ENCODE measurements at places on chromosomes 7 and 10.

GRCh38 chr10:4515721-4516120 lies 310.3 kb upstream of the AKR1E2 start:
- DNase-seq, result no peak

DNA sequence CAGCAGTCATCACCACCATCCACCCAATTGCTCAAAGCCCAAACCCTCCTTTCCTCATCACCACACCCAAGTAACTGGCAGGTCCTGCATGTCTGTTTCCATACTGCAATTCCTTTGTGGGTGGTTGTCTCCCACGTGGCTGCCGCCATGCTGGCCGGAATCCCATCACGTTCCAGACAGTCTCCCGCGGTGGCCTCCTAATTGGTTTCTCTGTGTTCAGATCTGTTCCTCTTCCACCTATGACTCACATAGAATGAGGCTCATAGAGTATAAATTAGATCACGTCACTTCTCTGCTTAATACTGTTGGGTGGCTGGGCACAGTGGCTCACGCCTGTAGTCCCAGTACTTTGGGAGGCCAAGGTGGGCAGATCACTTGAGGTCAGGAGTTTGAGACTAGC lies 813.0 kb downstream of the TYW1 start:
- no peak for DNase-seq

DNA sequence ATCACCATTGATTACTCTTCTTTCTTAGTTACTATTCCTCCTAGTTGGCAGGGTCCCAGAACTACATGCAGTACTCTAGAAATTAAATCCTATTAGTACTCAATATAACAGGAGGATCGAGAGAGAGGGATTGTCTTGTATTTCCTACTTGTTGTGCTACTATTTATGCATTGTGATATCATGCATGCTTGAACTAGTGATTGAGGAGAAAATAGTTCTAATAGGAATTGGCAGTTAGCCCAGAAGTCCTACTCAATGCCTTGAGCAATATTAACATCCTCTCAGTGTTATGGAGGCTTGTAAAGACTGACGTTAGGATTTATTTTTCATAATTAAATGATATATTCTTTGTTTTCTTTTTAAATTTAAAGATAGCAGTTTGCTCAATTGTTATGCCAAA lies 67.4 kb downstream of the FOXP2 start:
- no peak for DNase-seq

DNA sequence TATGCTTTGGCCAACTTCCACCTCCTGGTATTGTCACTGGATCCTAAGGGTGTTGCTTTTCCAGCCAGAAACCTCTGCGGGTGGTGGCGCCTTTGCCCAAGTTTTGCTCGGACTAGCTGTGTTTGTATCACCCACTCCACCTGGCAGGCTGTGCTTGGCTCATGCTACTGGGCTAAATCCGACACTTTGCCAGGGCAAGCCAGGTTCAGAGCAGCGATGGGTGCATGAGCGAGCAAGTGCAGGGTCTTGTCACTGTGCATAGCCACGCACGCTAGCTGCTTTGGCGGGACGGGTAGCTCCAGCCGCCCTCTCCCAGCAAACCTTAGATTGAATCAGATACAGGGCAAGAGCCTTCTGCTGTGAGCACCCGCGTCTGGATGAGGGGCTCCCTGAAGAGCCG lies 737.5 kb downstream of the PCDH15 start:
- DNase-seq, result no peak

DNA sequence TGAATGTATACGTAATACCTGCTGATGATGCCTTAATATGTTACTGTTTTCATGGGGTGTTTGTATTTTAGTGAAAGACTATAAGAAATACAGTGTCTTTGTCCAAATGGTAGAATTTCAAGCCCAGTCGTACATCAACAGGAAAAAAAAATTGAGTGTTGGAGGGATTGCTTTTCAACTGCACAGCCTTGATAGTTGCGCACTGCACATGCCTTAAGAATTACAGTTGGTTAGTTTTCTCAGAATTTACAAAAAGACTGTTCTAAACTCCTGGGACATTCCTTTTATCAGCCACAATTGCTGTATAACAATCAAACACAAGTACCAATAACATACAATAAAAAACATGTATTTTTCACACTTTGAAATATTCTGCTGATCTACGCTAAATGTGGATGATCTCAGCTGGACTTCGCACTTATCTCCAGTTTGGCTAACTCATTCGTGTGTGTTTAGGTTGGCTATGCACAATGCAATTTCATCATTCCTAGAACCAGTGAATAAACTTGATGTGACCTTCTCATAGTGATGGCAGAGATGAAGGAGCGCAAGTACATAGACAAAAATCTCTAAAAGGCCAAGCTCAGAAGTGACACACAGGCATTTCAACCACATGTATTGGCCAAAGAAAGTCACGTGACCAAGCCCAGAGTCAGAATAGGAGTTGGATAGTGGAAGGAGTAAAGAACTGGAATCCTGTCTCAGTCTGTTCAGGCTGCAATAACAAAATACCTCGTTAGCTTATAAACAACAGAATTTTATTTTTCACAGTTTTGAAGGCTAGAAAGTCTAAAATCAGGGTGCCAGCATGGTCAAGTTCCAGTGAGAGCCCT lies 152.3 kb downstream of the IPMK start:
- no peak for DNase-seq

DNA sequence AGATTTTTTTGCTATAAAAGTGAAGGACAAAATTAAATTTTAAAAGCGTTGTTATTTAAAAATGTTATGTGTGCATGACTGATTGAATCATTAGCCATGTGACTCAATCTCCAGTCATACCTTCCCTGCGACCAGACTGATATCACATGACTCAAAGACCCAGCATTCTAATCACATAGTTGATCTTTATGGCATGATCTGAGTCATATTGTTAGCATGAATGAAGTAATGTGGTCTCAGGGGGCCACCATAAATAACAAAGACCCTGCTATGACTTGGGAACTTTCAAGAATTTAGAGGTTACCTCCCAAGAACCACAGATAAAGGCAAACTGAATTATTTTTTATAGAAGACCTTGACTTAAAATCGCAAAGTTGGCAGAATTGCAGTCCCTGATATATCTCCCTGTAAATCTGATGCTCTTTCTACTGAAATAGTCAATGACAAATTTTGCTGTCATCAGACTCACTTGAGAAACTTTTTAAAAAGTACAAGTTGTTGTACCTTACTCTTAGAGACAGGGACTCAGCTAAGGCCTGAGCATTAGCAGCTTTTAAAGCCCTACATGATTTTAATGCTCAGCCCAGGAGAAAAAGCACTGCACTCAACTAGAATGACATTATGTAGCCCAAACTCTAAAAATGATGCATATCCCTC lies 717.3 kb downstream of the XPNPEP1 start:
- no peak for DNase-seq

Measured in stimulated activated CD4-positive, alpha-beta T cell treated with anti-CD3 and anti-CD28 coated beads, TNF-alpha, amount 100 ng/mL, for 1 hour (primary cell).